ENCODE measurements at places on chromosomes 3 and 15.
A peak's percentile ranks its signal among the peaks of the same experiment; 100 is the strongest.

DNA sequence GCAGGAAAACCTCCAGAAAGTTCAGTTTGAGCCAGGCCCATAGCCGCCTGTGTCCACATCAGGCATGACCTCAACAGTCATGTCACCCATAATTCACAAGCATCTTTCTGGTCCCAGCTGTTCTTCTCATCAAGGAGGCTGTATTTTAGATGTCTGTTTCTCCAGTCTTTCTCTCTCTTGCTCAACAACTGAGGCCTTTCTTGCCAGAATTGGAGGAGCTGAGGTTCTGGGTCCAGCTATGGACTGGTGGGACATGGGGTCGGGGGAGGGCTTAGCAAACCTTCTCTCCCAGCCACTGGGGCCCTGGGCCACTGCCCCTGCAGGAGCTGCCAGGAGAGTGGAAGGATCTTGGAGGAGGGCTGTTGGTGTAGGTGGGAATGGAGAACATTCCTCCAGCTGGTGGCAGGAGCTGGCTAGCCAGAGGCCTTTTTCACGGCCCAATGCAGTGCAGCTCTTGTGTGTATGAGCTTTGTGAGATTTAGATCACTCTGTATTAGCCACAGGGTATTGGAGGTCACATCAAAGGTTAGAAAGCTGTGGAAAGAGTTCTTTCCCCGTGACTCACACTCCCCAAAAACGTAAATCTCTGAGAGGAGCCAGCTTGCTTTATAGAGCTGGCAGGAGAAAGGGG is 23.5 kb downstream of the MAGEF1 start:
- DNase-seq: no peak

GRCh38 chr3:53809764-53810400 is 36.3 kb downstream of the CHDH start:
- DNase-seq: no peak

GRCh38 chr3:126857928-126858327 is 125.0 kb upstream of the PLXNA1 start:
- DNase-seq: no peak

DNA sequence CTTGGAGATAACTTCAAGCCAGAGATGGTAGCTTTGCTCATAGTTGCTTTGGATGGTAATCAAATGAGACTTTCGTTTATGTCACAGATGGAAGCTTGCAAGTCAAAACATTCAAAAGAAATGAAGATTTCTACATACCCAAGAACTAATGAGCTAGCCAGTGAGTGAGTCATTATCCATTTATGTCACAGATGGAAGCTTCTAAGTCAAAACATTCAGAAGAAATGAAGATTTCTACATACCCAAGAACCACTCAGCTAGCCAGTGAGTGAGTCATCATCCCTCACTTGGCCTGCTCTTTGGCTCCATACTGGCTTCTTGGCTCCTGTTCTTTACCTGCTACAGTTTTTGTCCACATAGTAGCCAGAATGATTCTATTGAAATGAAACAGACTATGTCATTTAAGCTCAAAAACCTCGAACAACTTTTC is 559.8 kb upstream of the CBLB start:
- DNase-seq: peak; percentile 83

- DNase-seq: no peak
Measured at GRCh38 chr15:98391568-98391967, 256.8 kb upstream of the IGF1R start.

GRCh38 chr15:40853241-40853890 is 9.5 kb downstream of the SPINT1 start:
- DNase-seq: no peak

DNA sequence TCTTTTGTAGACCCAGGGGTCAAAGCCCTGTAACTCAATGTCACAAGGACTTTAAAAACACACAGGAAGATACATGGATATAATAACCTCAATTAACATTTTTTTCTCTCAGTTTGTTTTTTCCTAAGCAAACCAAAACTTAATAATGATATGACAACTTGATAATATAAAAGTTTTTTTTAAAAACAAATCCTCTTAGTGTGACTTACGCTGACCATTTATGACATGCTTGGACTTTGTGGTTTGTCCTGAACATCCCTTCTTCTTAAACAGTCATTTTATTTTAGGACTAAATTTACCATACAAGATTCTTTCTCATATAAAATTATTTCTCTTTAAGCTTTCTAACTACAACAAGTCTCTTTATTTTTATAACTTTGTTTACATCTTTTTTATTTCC is 25.4 kb upstream of the FAM3D start:
- DNase-seq: no peak

GRCh38 chr3:94405258-94406035 is 342.6 kb downstream of the NSUN3 start:
- no peak for DNase-seq

DNA sequence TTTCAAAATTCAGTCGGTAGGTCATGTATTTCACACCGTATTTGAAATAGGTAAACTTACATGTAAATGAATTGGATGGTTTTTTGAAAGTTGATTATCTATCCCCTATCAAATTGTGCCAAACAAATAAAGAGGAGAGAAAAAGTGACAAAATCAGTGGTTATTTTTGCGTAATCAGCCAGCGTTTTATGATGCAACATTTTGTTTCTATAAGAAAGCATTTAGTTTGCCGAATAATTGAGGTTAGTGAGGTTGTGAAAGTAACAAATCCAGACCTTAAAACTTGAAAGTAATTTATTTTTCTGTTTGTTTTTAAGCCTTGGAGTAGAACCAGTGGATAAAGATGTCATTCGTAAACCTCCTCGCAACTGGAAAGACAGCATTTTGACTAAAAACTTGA is 29.3 kb downstream of the ASTE1 start:
- no peak for DNase-seq

DNA sequence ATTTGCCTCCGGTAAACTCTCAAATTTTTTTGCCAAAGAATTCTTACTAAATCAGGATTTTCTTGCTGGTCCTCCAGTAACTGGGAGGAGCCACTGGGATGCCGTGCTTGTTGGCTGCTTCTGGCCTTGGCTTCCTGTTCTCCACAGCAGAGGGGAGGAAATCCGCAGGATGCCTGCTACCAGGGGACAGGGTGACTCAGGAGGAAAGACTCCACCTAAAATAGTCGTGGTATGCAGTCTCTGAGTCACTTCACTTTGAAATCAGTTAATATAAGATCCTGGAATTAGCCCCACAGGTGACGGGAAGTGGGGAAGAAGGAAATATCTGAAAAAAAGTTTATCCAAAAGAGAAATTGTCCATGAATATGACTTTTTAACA is 6.5 kb upstream of the TM4SF18 start:
- peak; percentile 60 for DNase-seq

DNA sequence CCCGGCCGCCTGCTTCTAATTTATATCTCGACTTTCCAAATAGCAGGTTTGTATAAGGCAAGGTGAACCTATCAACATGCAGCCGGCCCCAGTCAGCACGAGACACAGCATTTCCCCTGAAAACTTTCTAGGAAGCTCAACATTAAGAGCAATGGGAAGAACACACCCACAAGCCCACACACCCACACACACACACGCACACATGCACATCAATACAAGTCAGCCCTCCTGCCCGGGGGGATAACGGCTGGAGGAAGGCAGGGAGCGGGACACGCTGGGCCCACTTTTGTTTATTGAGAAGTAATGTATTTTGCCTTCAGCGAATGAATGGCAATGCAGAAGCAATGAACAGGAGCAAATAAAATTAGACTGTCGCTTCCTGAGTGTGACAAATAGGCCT is 83.5 kb downstream of the PCSK6 start:
- DNase-seq: no peak

DNA sequence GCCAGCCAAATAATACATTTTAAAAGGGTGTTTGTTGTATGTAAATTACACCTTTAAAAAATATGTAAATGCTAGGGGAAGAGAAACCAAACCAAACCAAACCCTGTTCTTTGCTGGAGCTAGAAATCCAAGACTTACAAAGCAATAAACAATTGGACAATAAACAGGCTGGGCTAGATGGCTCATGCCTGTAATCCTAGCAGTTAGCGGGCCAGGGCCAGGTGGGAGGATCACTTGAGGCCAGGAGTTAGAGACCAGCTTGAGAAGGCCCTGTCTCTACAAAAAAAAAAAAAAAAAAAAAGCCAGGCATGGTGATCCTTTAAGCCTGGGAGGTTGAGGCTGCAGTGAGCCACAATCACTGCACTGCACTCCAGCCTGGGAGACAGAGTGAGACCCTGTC is 12.5 kb downstream of the STOML1 start:
- no peak for DNase-seq

- no peak for DNase-seq
Measured at GRCh38 chr3:63076357-63076756, 201.1 kb upstream of the CADPS start.

DNA sequence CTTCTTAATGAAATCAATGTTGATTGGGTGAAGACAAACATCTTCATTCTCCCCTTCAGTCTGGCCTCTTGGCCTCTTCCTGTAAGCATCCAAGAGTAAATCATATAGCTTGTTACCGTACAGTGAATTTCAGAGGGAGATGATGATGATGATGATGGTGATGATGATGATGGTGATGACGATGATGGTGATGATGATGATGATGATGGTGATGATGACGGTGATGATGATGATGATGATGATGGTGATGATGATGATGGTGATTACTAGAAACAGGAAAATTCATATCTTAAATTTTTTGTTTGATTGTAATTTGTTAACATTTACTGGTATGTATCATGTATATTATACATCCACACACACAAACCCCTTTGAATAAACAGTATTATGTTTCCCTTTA is 256.1 kb upstream of the PLSCR5 start:
- no peak for DNase-seq

DNA sequence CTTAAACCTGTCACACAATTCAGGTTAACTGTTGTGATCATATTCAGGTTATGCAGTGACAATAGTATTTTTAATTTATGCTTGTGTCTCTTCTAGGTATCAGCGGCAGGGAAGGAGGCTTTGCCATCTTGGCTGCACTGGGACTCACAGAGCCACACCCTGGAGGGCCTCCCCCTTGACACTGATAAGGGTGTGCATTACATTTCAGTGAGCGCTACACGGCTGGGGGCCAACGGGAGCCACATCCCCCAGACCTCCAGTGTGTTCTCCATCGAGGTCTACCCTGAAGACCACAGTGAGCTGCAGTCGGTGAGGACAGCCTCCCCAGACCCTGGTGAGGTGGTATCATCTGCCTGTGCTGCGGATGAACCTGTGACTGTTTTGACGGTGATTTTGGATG is 23.6 kb upstream of the BSN start:
- no peak for DNase-seq

DNA sequence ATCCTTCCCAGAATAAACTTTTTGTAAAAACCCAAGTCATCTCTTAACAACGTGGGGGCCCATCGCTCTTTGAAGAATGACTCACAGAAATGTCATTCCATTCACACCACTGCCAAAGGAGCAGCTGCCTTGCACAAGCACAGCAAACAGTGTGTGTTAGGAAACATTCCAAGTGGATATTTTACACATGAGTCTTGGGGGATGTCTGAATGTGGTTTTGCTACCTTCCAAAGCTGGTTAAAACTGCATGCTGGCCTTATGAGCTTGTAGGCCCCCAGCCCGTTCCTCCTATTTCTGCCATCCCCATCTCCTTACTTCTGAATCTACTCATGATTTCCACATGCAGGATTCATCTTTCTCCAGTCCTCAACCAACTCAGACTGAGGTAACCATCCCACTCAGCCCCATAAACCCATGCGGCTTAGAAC is 130.8 kb downstream of the CPNE4 start:
- peak; percentile 67 for DNase-seq

DNA sequence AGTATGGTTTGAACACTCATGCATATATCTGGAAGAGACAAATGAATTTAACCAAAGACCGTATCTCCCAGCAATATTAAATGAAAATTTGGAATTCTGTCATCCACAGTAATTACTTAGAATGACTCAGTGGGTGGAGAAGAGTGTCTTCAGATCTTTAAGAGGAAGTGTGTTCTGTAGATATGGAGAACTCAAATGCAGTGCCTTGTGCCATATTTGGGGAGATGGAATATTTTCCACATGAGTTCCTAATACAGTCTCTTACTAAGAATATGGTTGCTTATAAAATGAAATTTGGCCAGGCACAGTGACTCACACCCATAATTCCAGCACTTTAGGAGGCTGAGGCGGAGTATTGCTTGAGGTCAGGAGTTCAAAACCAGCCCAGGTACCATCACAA is 40.5 kb downstream of the ANO10 start:
- no peak for DNase-seq

GRCh38 chr15:38414357-38414756 is 39.6 kb upstream of the FAM98B start:
- DNase-seq: peak; percentile 27

GRCh38 chr3:35780800-35781199 is 141.5 kb downstream of the ARPP21 start:
- DNase-seq: no peak

DNA sequence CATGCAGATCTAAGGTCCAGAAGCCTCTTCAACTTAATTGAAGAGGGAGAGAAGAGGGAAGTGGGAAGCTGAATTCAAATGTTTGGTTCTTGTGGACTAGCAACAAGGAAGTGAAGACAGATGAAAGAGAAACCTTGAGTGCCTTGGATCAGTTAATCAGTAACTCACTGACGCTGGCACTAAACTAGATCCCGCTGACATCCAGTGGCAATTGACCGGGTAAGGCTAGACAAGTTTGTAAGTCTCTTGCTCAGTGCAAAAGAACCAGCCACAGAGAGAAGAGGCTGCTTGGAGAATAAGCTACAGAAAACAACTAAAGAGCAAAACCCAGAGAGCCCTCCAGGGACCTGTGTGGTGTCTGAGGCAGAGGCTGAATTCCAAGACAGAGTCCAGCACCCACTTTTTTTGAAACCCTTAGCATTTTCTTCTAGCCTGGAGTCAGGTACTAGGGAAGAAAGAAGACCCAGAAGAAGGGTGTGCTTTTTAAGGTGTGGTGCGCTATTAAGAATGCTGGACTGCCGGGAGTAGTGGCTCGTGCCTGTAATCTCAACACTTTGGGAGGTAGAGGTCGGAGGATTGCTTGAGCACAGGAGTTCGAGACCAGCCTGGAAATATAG is 6.9 kb downstream of the PLCH1 start:
- no peak for DNase-seq

GRCh38 chr15:68776477-68777270 is 44.0 kb downstream of the ANP32A start:
- DNase-seq: no peak

- DNase-seq: no peak
Measured at GRCh38 chr15:96586901-96587300, 256.4 kb downstream of the NR2F2 start.

DNA sequence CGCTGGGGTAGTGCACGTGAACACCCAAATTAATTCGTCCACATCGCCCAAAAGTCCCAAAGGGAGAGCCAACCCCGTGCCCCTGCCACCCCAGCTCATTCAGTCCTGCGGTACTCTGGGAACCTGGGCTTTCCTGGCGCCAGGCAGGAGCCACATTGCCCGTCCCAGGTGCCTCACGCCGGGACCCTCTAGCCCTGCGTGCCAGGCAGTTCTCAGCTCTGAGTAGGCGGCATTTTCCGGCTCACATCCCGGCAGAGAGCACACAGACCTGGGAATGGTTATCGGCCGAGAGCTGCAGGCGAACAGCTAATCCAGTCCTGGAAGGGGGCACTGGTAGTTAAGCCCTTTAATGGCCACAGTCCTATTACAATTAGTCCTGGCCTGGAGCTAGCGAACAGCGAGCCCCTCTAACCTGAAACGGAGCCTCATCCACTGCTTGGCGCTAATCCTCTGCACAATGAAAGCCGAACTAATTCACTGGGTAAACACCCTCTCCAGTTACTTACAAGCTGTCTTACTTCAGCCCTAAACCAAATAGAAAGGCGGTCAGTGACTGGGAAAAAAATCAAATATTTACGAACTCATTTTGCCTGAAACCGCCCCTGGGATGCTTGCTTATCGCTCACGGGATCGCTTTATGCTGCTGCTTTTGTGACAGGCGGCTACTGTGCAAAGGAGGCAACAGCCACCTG is 254.6 kb upstream of the SOX14 start:
- DNase-seq: no peak

GRCh38 chr3:101884776-101885175 is 35.5 kb downstream of the NFKBIZ start:
- DNase-seq: no peak

All from brain pericyte (primary cell).